ENCODE measurements at places on chromosomes 13 and 19.

DNA sequence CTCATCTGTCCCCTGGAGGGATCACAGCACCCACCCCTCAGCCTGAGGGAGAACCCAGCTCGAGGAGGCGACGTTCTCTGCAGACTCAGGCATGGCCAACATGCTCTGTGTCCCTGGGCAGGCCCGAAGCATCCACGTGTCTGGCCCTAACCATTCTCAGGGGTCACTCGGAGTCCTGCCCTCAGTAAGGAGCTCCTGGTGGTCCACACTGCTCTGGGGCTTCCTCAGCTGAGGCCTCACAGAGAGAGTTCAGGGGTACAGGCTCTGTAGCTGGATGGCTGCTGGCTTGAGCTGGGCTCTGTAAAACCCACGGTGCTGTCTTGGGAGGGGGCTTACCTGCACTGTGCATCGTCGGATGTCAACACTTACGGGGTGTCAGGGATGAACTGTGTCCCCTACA lies 4.4 kb upstream of the SIGLEC8 start:
- no peak for DNase-seq

DNA sequence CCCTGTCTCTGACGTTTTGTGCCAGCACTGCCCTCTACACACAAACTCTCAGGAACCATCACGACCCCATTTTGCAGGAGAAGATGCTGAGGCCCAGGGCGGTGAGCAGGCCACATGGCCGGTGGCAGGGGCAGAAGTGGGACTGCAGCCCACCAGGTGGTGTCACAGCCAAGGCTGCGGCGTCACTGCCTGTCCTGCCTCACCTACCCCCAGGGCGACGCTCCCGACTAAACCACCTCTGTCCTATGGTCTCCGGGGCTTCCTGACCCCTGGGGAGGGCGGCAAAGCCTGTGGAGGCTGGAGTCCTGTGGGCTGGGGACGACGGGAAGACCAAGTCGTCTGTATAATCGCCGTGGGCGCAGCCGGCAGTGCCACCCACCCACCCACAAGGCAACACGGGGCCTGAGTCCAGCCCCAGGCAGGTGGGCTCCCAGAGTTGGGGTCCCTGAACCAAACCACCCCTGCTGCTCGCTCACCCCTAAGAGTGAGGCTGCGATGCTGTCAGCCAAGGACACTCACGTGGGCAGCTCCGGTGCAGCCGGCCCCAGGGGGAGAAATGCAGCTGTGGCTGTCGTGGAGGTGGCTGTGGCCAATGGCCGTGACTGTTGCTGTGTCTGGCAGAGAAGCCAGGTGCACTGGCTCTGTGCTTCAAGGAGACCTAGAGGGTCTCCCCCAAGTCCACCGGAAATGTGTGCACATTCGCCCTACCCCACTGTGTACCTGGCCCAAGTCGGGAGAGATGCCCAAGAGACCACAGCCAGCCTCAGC lies 29.7 kb downstream of the RASA3 start:
- peak; percentile 84 for DNase-seq

- DNase-seq = no peak
These were observed 3.8 kb downstream of the DOCK9 start for GRCh38 chr13:98974053-98974452.

GRCh38 chr13:112064222-112064621 lies 2.7 kb upstream of the SOX1 start:
- no peak for DNase-seq

GRCh38 chr13:45411631-45412030 lies 6.5 kb downstream of the SLC25A30 start:
- no peak for DNase-seq

DNA sequence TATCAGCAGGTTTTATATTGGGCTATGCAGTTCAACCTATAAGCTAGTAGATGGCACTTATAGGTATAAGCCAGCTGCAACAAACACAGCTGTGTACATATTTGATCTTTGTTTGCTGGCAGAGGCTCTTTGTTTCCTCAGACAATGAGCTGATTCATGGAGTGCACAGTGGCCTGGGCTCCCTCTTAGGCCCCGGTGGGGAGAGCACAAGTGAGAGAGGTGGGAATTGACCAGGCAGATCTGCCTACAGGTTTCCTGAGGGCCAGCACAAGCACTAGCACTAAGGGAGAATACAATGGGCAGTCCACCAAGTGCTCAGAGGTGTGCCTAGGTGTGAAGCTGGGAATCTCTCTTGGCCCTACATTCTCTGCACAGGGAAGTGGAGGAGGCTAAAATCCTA lies 1390.7 kb downstream of the SLITRK5 start:
- no peak for DNase-seq

DNA sequence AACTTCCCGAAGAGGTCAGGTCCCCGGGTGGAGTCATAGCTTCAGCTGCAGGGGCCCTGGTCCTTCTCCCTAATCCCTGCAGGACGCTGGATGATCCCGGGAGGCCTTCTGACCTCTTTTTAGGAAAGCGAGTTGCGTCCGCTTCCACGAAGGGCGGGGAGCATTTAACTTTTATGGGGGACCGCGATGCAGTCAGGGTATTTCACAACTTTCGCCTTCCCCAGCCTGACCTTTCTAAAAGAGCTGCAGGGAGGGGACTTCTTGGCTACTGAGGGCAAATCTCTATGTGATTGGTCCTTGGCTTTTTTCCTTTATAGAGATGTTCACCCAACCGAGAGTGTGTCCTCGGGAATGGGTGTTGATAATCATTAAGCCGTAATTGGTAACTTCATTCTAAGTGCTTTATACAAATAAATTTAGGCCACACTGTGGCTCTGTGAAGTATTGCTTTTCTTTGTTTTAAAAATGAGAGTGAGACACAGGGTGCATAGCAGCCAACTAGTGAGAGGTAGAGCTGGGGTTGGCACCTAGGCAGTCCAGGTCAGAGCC lies 778 bp downstream of the ZNF230 start:
- no peak for DNase-seq

DNA sequence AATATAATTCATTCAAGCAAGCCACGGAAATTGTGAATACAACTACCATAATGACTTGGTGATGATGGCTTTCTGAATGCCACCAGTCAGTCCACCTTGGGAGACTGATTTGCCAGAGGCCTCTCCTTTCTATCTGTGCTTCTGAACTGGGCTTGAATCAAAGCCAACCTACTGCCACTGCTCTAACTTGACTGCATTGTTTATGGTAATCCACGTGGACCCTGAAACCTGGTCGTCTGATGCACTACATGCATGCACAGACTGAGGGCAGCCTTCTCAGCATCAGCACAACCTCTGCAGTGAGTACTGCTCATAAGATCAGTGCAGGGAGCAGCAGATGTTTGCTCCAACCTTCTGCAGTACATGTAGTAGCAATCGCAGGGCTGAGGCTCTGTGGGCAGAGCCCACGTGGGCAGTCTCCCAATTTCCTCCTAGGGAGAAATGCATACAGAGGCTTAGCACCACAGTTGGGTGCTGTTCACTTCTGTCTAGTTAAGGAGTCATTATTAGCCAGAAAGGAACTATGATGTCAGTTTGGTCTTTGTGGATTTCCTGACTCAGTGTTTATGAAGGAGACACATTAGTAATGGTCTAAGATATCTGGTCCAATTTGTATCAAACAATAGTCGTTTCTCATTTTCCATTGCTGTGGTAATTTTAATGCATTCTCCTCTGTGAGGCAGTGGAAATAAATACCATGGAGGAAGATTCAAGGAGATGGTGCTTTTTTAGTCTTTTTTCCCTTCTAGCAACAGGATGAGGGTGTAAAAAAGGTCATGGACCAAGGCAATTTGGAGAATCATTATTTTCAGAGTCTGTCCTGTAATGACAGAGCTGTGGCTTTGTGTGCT lies 82.5 kb downstream of the AKAP11 start:
- DNase-seq = no peak

DNA sequence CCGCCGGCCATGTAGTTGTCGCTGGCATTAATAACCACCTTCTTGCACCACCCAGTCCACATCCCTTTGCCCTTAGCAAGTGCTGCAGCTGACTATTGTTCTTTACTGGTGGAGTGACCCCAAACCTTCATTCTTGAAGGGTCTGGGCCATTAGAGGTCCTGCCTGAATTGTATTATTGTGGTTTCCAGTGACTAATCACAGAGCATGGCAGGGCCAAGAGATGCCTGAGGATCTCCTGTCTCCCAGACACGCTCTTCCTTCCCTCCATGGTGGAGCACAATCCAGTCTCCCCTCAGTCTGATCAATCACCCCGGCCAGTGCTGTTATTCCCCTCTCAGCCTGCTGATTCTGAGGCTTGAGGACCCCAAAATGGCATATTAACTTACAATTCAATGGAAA lies 39.0 kb downstream of the C1QTNF9 start:
- no peak for DNase-seq

Data from posterior cingulate gyrus (tissue), 11 donors.